Activated CD8-positive, alpha-beta memory T cell treated with anti-CD3 and anti-CD28 coated beads, Interleukin-2, amount 50 U/mL, for 4 hours (primary cell): ENCODE measurements at places on chromosomes 1 and 21.

DNA sequence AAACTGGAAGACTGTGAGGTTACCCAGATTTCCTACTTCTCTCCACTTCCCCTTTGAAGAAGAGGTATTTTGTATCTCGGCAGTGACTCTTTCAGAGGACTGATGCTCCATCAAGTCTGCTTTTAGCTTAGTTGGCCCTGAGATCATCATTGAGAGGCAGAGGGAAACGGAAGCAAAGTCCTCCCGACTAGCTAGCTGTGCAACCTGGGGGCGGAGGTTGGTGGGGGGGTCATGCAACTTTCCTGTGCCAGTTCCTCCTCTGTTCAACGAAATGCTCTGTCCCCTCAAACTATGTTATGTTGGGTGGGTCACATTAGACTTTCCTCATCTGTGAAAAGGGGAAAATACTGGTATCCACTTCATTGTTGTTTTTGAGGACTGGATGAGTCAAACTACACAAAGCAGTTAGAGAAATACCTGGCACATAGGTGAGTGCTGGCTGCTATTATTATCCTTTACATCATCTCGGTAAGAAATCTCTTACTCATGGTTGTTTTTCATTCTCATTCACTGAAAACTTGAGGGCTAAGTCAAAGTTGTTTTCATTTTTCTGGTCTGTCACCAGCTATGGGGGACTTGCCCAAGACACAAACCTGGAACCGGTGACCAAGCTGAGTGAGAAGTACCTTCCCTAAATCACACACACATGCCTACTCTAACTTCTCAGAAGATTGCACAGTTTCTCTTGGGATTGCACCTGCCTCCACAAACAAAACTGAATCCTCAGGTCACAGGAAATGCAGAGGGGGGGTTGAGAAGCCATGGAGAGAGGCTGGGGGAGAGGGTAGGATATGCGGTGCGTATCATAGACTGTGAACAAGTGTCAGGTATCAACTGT lies 83.3 kb downstream of the ABCA4 start:
- DNase-seq, result no peak

GRCh38 chr1:26469558-26469957 lies 2.7 kb upstream of the HMGN2 start:
- no peak for DNase-seq

DNA sequence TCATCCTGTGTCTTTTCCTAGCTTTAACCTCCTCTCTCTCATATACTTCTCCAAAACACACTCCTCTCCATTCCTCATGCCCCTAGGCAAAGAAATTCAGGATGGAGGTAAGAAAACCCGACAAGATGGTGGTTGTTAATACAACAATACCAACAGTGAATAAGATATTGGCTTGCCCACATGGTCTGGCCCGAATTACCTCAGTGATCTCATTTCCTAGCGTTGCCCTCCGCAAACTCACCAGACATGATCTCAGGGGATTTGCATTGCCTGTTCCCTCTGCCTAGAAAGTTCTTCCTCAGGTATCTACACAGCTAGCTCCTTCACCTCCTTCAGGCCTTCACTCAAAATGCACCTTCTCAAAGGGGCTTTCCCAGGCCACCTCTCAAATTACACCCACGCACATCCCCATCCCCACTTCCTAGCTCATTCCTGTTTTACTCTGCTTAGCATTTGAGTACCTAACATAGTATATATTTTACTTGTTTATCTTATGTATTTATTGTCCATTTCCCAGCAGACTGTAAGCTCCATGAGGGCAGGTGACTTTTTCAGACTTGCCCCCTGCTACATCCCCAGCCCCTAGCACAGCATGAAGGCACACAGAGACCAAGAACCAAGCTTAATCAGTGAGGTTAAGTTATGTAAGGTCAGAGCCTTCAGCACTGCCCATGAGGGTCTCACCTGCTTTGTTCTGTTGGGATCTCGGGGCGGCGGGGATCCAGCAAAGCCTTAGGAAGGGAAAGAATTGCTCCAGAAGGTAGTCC lies 10.2 kb upstream of the UBR4 start:
- no peak for DNase-seq

DNA sequence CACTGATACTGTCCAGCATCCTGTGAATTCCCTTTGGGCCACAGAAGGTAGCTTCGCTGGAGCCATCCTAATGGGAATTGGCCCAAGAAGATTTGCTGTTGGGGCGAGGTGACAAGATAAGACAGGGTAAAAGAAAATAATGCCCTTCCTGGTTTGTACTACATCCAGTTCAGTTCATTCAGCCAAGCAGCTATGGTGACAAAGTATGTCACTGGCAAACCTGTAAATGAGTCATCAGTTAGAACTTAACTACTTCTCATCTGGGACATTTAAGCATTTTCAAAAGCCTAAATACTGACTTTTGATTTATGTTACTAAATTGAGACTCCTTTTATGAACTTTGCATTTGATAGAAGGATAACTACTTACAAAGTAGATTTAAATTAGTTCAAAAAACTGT lies 54.2 kb downstream of the WDR64 start:
- no peak for DNase-seq

- no peak for DNase-seq
These were observed 12.4 kb downstream of the C1orf116 start for GRCh38 chr1:207020065-207020708.
